ENCODE measurements at places on chromosomes 16 and 17.
A peak's percentile ranks its signal among the peaks of the same experiment; 100 is the strongest.

DNA sequence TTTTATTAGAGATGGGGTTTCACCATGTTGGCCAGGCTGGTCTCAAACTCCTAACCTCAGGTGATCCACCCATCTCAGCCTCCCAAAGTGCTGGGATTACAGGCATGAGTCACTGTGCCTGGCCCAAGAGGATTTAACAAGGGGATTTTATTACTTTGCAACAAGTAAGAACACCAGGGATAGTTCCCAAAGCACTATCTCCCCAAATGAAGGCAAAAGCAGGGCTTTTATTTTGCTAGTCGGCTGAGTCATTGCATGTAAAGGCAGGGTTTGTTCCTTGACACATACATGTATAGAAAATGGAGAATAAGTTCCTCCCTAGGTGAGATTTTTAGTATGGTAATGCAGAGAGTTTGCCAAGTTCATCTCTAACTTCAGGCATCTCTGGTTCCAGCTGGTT is 24.0 kb downstream of the REXO5 start:
- DNase-seq, result no peak

DNA sequence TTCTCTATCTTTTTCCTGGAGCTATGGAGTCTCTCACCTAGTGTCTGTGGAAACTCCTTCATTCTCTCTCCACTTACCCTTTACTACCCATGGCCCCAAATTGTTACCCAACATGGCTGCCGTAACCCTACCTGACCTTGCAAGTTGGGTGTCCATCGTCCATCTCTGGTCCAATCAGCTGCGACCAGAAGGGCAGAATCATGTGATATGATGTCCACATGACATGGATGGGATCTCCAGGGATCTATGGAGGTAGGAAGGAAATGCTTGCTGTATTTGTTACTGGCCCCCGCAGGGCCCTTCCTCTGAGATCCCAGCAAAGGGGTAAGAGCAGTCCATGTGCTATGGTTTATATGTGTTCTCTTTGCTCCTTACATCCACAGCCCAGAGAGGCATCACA is 8.0 kb upstream of the DRC7 start:
- DNase-seq, result no peak

- no peak for DNase-seq
These were observed 14.7 kb upstream of the MYH2 start for GRCh38 chr17:10563991-10564660.

- no peak for DNase-seq
These were observed 45.9 kb downstream of the SRCIN1 start for GRCh38 chr17:38559880-38560230.

GRCh38 chr16:27498916-27499658 is 50.6 kb downstream of the GTF3C1 start:
- DNase-seq, result no peak

GRCh38 chr17:33163533-33164168 is 129.4 kb downstream of the ASIC2 start:
- no peak for DNase-seq

DNA sequence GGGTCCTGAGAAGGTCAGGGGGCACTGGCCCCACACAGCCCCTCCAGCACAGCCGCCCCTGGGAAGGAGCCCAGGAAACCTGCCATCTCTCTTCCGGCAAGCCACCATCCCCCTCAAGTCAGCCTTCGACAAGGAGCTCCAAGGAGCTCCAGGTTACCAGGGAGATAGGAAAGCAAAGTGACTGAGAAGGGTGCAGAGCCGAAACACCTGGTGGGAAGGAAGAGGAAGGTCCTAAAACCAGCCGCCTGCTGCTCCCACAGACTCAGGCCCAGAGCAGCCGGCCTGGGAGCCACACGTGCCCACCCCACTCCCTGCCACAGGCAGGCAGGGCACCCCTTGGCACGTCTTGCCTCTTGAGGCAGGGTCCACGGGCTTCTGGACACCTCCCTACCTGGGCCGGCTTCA is 80.7 kb downstream of the TIMM22 start:
- DNase-seq, result no peak

- no peak for DNase-seq
These were observed 17.0 kb upstream of the CDH15 start for GRCh38 chr16:89154390-89155183.

GRCh38 chr17:58254803-58255202 is 16.4 kb downstream of the LPO start:
- DNase-seq, result no peak

GRCh38 chr16:68444056-68444657 is 4.2 kb downstream of the SMPD3 start:
- peak; percentile 21 for DNase-seq

GRCh38 chr16:67928561-67929364 is 2.9 kb downstream of the CTRL start:
- DNase-seq, result peak; percentile 50

- DNase-seq, result no peak
These were observed 75.6 kb downstream of the ABR start for GRCh38 chr17:1104222-1104621.

DNA sequence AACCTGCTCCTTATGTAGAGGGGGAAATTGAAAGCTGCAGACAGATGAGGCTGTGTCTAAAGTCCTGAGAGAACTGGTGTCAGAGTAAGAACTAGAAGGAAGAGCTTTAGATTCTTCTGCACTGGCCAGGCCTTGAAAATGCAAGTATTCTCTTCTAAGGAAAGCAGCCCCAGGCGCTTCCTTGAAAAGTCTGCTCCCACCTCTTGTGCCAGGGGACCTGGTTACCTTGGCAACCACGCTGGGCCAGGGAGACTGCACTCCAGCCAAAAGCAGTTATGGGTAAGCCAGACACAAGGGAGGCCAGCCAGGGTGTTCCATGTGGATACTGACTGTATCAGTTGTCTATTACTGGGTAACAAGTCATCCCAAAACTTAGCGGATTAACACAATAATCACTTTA is 228.6 kb upstream of the SDK2 start:
- no peak for DNase-seq

- DNase-seq, result no peak
These were observed 46.6 kb upstream of the MED13 start for GRCh38 chr17:62111562-62112171.

- no peak for DNase-seq
These were observed 6.8 kb downstream of the TTYH2 start for GRCh38 chr17:74220219-74220618.

DNA sequence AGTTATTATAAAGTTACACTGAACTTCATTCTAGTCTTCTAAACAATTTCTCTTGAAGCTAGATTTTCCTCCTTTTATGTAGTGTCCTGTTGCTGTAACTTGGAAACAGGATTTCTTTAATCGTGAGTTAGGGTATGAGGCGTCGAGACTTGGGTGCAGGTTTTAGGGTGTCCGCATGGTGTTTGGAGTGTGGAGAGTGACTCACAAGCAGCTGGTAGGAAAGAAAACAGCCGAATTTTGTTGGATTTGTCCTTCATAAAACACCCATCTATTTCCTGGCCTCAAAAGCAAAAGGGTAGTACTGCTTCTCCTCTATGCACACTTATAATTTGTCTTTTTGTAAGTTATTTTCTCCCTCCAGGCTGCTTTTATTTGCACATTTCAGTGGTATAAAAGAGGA is 1.6 kb downstream of the RPTOR start:
- DNase-seq, result no peak

- DNase-seq, result peak; percentile 28
These were observed 2.2 kb upstream of the EFTUD2 start for GRCh38 chr17:44901411-44901921.

GRCh38 chr17:33948309-33948708 is 306.8 kb upstream of the CCL2 start:
- no peak for DNase-seq

- DNase-seq, result no peak
These were observed 24.2 kb upstream of the ABCA3 start for GRCh38 chr16:2364638-2365210.

DNA sequence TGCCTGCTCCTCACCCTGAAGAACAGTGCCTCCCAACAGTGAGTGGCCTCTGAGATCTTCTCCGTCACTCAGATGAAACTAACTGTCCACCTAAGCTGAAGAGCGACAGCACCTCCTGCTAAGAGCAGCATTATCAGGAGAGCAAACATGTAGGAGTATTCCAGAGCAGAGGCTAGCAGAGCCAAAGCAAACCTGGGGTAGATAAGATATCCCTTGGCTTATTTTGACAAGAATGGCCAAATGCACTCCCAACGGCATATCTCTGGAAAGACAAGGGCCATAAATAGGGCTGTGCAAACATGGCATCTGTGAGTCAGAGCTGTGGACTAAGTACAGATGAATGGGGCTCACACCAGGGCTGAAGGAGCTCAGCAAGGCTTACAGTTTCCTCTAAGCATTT is 96.3 kb downstream of the NDEL1 start:
- no peak for DNase-seq

DNA sequence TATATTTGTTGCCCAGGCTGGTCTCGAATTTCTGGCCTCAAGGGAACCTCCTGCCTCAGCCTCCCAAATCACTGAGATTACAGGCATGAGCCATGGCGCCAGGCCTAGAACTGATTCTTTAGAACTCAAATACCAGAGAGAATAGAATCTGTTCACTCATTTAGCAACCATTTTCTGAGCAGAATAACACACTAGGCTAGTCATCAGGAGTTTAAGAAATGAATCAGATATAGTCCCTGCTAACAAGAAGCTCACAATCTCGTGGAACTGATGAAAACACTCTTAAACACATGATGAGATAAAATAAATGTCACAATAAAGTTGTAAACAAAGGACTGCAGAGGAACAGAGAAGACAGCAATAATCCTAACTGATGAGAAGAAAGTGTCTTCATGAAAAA is 55.8 kb upstream of the ADCY9 start:
- no peak for DNase-seq

- no peak for DNase-seq
These were observed 4.9 kb upstream of the RASD1 start for GRCh38 chr17:17500999-17501605.

DNA sequence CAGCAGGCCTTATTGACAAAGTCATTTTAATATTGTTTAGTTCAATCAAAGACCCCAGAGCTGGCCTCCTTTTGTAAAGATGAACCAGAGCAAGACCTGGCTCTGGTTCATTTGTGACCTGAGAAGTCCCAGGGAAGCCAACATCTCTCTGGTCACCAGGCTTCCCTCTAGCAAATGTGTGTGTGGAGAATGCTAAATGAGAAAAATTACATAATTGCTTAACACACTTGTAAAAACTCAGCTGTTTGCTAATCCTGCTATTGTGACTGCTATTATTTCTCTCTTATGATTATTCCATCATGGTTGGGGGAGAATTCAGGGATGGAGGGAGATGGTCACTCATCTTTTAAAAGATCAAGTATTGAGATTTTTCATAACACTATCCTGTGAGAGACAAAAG is 94.3 kb upstream of the CLEC3A start:
- DNase-seq, result no peak

DNA sequence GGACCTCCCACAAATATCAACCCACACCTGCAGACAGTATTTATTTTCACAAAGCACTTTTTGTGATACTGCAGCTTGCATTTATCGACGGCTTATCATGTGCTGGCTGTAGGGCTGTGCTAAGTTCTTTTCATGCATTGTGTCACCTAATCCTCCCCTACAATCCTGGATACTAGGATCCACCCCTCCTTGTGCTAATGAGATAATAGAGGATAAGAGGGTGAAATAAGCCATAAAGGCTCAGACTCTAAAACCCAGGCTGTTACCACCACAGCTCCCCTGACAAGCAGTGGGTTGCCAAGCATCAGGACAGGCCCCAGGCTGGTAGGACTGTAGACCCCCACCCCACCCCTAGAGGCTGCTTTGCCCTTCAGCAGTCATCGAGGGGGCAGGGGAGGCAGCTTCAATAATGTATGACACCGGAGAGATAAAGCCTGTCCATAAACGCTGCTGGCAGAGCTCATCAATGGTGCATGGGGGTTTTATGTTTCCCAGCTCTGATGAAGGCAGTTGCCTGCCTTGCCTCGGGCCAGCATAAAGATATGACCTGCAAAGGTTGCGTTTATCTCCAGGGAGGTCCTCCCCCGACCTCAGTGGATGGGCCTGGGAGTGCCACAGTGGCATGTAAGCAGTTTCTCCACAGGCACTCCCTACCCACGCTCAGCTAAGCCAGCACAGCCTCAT is 73.9 kb upstream of the C16orf82 start:
- no peak for DNase-seq

- DNase-seq, result no peak
These were observed 35.5 kb upstream of the ITGA2B start for GRCh38 chr17:44424828-44425461.

- DNase-seq, result no peak
These were observed 580.4 kb upstream of the HSBP1 start for GRCh38 chr16:83227336-83227735.

DNA sequence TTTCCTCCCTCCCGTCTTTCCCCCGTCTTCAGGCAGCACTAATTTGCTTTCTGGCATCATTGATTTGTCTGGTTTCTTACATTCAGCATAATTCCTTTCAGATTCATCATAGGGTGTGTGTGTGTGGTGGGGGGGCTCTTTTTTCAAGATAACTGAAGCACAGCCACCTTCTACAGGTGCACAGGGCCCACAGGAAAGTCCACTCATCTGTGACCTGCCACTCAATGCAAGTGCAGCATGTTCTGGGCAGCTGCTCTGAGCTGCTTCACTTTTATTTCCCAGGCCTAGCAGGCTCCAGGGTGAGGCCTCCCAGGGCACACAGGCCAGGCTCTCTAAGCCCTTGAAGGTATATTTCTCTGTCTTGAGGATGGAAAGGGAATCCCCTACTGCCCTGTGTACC is 35.2 kb upstream of the MYH10 start:
- no peak for DNase-seq

GRCh38 chr17:7836596-7837407 is 2.8 kb downstream of the KDM6B start:
- DNase-seq, result peak; percentile 96

DNA sequence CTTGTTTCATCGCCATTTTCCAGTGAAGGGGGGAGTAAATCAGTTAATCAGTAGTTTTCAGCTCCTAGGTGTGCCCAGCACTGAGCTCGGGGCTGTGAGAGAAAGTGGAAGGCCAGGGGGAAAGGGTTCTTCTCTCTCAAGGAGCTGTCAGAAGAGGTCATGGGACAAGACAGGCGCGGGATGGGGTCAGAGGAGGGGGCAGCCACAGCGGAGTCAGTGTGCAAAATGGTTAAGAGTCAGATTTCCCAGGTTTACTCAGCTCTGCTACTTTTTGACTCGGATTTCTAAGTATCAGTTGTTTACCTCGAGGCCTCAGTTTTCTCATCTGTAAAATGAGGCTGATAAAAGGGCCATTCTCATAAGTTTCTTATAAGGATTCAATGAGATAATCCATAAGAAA is 4.3 kb upstream of the XYLT1 start:
- DNase-seq, result no peak

DNA sequence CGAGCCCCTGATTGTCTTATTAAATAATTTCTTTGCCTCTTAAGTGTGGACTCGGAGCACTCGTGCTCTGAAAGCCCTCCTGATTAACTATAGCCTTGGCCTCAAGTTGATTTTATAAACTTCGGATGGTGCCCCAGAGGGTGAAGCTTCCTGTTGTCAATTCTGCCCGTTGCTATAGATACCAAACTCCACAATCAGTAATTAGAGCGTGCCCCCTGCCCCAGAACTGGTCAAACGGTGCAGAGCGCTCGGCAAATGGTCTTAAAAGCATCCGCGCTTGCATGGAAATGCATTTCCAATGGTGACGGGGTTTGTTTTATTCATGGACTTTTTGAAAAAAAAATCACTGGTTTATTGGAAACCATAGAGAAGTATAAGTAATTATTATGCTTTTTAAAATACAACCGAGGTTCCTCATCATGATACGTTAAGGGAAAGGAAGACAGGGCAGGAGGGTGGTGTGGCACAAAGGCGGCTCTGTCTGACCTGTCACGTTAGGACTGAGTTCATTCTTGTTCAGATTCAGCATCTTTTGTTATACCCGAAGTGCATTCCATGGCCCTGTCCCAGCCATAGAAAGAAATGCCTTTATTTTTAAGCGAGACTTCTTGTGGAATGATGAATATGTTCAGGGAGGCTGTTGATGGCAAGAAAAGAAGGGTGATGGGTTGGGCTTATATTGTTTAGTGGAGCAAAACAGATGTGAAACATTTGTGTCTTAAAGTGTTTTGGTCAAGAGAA is 476.4 kb downstream of the MAF start:
- DNase-seq, result no peak

All from kidney capillary endothelial cell (primary cell).